Stimulated activated CD8-positive, alpha-beta memory T cell treated with anti-CD3 and anti-CD28 coated beads, Interleukin-4, amount 100 ng/mL, for 1 hour (primary cell): ENCODE measurements at places on chromosomes 12 and 14.

- no peak for DNase-seq
Measured at GRCh38 chr12:15273896-15274295, 48.4 kb upstream of the PTPRO start.

DNA sequence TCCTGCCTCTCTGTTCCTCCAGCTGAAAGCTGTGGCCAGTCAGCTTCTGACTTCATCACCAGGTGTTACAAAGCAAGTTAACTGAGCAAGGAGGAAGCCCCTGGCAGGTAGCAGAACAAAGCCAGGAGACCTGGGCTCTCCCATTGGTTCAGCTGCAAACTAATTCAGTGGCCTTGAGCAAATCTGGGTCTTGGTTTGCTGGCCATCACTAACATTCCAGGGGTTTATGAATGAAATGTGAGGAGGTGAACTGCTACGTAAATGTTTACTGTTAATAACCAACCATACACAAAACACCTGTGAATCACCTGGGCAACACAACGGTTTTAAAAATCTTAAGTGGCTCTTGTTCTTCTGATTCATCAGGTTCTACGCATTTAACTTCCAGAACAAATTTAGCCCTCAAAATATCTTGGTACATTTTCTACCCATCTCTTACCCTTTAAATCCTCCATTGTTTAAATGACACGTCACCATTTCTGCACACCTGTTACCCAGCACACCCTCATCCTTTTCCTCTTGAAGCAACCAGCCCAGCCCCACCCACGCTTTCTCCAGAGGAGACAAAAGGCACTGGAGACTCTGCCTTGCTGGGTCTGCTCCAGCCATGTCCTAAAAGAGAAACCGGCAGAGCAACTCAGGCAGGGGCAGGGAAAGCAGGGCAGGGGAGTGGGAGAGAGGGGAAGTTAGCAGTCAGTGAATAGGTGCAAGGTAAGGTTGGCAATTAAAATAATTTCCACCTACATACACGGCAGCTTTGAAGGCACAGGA, 49.3 kb upstream of the TSPAN11 start:
- DNase-seq: no peak

- no peak for DNase-seq
Measured at GRCh38 chr12:74538491-74539258, 1.0 kb downstream of the ATXN7L3B start.

DNA sequence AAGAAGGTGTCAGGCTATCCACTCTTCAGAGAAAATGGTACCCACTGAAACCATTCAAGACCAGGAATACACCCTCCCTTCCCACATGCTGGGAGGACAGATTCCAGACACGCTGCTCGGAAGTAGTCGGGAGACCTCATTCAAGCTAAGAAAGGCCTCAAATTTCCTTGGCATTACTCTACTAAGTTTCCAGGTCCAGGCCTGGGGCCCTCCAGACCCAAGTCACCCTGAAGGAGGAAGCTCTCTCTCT, 27.1 kb upstream of the RPLP0 start:
- DNase-seq: no peak

DNA sequence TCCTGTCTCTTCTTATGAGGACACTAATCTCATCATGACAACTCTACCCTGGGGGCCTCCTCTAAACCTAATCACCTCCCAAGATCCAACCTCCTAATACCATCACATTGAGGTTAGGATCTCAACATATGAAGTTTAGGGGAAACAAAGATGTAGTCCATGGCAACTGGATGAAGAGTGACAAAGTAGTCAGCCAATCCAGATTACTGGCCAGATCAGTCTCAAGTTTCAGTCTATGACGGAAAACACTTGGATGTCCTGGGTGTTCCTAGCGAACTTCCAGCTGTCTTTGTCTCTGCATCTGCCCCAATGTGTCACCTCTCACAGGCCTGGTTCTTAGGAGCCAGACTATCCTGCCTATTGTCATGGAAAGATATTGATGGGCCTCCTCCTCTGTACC, 630.8 kb downstream of the AACS start:
- DNase-seq: no peak

- DNase-seq: no peak
Measured at GRCh38 chr14:23613242-23614070, 22.7 kb upstream of the DHRS2 start.

DNA sequence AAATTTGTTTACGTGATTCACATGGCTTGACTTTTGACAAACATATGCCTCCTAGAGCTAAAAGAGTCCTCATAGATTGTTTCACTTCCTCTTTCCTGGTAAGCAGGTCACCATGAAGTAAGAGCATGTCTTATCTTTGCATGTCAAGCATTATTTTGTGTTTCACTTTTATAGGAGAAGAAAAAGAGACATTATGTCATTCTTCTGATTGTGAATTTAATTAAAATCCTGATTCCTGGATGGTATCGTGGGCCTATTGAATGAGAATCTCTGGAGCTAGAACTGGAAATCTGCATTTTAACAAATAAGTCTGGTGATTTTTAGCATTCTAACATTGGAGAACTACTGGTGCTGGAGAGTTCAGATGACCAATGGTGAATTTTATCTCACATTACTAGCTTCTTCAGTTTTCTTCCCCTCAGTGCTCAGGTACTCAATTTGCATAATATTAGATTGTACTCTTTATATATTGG, 218.6 kb upstream of the ATP2B1 start:
- no peak for DNase-seq

- no peak for DNase-seq
Measured at GRCh38 chr12:21370845-21371449, 1.8 kb upstream of the IAPP start.

DNA sequence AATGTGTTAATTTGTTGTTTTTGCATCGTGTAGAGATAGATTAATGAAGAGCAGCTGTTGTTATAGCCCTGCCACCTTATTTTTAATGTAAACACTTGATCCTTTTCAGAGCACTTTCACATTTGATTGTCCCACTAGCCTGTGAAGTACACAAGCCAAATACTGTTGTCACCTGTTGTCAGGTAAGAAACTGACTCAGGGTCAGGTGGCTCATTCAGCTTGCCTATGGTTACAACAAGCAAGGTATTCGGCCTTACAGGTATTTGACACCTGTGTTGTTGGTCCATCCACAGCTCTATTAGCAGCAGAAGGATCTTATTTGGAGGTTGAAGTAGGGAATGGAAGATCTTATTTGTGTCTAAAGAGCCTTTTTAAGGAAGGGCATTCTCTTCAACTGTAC, 108.9 kb downstream of the GPR135 start:
- DNase-seq: no peak

DNA sequence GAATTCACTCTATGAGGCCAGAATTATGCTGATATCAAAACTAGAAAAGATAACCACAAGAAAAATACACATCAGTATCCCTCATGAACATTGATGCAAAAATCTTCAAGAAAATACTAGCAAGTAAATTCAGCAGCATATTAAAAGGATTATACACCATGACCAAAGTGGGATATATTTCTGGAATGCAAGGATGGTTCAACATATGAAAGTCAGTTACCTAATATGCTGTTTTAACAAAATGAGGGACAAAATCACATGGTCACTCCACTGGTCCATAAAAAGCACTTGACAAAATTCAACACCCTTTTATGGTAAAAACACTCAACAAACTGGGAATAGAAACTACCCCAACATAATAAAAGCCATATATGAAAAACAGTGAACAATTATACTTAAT, 40.3 kb downstream of the TECPR2 start:
- DNase-seq: no peak

DNA sequence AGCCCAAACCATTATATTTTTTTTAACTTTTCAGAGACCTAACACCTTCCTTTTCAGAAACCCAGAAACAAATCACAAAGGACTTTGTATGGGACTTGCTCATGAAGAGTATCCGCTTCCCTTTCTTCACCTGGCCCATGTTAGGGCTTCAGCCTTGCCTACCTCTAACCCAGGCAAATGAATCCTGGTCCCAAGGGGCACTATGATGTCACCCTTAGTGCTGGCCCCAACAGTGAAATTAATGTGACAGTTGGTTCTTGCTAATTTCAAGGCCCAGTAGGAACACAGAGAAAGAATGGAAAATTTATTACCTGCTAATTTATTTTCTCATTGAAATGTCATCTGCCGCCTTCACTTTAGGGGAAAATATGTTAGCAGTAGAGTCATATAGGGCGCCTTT, 179.8 kb upstream of the NRXN3 start:
- no peak for DNase-seq

DNA sequence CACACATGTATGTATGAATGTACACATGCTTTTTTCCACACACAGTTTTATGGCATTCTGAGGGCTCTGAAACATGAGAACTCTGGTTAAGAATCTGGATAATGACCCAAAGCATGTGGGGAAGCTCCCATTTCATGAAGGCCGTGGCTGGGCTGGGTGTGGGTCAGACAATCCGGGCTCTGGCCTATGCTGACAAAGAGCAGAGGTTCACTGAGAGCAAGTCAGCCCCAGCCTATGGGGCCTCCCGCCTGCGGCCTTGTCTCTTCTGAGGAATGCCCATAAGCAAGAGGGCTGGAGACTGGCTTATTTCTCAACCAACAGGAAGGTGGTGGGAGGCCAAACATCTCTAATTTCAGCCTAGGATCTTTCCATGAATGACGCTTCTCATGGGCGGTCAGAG, 8.5 kb downstream of the MYH6 start:
- DNase-seq: no peak

DNA sequence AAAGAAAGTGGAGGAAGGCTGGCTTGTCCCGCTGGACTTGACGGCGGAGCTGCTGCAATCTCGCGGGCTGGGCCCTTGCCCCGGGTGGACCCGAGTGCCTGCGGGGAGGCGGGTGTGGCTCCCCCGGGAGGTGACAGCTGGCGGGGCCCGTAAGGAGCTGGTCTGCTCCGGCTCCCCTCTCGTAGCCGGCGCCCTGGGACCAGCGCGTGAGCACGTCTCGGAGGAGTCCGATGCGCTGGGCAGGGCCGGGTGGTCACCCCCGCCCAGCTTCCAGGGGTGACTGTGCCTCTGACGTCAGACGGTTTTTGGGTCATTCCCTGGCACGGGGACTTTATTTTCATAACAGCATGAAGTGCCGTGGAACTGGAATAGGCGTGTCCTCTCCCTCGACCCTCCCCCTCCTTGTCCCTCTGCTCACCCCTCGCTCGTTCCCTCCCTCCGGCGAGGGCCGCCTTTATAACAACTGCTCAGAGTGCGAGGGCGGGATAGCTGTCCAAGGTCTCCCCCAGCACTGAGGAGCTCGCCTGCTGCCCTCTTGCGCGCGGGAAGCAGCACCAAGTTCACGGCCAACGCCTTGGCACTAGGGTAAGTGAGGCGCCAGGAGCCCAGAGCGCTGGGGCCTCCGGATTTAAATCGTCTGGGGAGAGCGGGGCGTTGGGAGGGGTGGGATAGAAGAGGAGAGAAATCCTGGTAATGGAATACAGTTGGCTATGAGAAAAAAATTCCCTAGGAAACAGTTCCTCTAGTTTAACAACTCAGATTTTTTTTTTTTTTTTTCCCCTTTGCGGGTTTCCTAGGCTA, at the start of gene GPRC5A:
TSS of gene GPRC5A (plus strand) at position 483 of the 801 bp plus-strand sequence. CDS start 16,688 bp downstream, outside the sequence.
- DNase-seq: no peak
